Activated T-helper 1 cell treated with anti-CD3 and anti-CD28 coated beads, Interleukin-2, amount 50 U/mL, for 16 hours (primary cell): ENCODE measurements at places on chromosomes 3 and 15.

- no peak for DNase-seq
Measured at GRCh38 chr3:53778153-53778552, 68.1 kb downstream of the CHDH start.

- no peak for DNase-seq
Measured at GRCh38 chr3:141860766-141861513, 15.5 kb upstream of the ATP1B3 start.

- DNase-seq: no peak
Measured at GRCh38 chr3:186828340-186828739, 14.2 kb upstream of the ADIPOQ start.

DNA sequence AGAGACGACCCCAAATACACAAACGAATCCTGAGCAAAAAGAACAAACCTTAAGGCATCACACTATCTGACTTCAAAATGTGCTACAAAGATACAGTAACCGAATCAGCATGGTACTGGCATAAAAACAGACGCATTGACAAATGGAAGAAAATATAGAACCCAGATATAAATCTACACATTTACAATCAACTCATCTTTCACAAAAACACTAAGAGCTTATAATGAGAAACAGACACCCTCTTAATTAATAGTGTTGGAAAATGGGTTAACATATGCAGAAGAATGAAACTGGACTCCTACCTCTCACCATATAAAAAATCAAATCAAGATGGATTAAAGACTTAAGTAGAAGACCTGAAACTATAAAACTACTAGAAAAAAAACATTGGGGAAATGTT, 130.3 kb upstream of the DCBLD2 start:
- no peak for DNase-seq

DNA sequence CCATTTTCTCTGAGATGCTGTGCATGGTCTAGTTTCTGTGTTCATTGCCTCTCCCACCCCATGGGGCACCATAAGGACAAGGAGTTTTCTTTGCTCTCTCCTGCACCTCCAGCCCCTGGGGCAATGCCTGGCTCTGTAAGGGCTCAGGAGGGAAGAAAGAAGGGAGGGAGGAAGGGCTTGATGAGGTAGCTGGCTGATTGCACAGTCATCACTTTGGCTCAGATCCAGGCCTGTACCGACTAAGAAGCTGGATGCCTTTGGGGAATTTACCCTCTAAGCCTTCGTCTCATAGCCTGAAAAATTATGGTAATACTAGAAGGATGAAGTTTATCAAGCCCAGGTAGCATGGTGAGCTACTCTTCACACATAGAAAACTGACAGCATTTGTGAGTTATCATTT, 382.9 kb downstream of the GABRG3 start:
- DNase-seq: no peak

DNA sequence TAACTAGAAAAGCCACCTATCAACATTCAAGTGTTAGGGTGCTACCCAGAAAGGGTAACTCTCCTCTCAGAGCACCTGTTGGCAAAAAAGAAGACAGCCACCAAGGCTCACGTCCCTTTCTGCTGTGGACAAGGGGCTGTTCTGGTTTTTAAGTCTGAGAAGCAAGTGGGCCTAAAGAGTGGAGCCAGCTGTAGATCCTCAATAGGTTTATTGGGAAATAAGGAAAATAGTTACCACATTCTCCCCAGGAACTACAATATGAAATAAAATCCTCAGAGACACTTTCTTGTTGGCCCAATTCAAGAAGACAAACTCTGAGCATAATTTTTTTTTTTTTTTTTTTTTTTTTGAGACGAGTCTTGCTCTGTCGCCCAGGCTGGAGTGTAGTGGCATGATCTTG, 35.8 kb downstream of the LRIG1 start:
- no peak for DNase-seq

- no peak for DNase-seq
Measured at GRCh38 chr15:57028176-57028575, 109.7 kb downstream of the TCF12 start.

- DNase-seq: no peak
Measured at GRCh38 chr15:90126022-90126421, 23.8 kb upstream of the IDH2 start.

GRCh38 chr3:27826448-27826847, 104.3 kb upstream of the EOMES start:
- DNase-seq: no peak

GRCh38 chr3:189646853-189647542, 15.8 kb downstream of the TP63 start:
- no peak for DNase-seq

DNA sequence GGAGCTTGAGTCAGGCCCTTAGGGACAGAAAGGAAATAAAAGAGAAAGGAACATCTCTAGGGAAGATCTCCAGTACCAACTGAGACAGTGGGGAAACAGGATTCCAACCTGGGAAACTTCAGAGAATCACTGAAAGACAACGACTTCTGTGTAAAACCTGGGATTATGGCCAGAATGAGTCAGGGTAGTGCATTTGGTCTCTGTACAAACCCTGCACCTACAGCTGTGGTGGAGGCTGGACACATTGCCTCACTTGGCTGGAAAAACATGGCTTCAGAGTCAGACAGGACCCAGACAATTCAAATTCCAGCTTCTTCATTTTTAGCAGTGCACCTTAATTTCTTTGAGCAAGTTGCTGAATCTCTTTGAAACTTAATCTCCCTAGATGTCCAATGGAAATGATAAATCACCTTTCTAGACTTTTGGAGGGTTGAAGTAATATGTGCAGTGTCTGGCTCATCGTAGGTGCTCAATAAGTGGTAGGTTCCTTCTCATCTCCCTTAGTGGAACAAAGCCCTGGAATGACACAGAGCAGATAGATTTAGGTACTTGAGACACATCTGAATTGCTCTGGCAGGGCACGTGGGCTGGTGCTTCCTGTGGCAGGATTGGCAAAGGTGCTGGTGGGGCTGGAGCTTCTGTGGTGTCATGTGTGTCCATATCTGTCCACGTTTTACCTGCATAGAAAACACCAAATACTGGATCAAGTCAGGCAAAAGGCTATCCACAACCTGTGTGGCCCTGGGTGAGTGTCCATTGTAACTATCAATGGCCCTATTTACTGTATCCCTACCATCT, 6.1 kb upstream of the CLSTN2 start:
- no peak for DNase-seq

DNA sequence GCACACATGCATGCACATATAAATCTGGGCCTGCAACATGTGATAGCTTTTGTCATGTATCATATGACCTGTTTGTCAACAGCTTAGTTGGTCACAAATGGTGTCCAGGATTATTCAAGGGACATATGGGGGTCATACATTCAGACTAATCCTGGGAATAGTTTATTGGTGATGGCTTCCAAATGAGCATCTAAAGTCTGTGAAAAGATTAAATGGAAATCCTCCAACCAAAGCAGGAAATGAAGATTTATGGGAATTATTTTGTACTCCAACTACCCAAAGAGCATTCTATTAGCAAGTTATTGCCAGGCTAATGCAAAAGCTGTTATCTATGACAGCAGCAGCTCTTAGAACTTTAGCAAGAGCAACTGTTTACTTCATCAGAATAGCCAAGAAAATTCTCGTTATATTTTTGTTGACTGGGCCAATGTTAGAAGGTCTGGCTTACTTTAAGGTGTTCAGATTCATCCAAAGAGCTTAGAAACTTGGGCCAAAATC, 7.1 kb downstream of the FSTL1 start:
- no peak for DNase-seq

DNA sequence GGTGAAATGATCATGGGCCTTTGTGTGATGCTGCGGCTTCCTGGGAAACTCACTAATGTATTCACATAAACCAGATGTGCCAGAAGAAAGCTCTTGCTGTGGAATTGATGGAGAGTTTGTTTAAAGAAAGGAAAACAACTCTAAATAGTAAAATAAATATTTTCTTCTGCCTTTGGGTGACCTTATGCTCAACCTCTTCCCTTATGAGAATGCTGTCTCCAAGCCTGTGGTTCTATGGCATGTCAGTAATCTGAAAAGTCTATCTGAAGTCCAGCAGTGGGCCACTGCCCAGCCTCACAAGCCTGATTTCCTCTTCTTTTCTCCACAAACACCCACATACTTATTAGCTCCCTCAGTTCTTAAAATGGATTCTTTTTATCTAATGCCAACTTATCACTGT, 49.9 kb upstream of the PHLDB2 start:
- no peak for DNase-seq

DNA sequence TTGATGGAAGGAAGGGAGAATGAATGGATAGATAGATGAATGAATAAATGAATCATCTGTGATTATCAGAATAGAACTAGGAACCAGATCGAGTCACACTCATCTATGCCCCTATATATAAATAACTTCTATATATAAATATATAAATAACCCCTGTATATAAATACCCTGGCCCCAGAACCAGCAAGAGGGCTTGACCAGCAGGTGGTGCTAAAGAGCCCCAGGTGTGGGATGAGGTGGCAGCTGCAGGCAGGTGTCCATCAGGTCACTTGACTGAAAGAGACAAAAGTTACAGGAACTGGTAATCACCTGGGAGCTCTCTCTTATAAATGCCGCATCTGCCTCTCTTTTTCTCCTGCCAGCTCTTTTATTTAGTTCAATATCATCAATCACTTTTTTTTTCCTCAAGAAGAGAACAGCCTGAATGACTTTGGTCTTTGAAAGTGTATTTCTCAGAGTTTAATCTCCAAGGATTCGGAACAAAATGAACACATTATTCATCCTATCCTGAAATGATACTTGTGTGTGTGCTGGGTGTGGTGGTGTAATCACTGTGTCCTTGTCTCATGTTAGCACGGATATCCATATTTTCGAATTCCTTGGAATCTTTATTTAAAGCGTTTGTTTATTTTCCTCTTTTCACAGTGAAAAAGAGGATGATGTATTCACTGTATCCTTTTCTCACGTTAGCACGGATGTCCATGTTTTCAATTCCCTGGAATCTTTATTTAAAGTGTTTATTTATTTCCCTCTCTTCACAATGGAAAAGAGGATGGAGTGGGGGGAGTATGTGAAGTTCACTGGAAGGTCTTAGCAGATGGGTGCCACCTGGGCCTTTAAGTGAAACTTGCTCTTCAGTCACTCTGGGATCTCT, 35.4 kb upstream of the ATG7 start:
- peak; percentile 60 for DNase-seq

DNA sequence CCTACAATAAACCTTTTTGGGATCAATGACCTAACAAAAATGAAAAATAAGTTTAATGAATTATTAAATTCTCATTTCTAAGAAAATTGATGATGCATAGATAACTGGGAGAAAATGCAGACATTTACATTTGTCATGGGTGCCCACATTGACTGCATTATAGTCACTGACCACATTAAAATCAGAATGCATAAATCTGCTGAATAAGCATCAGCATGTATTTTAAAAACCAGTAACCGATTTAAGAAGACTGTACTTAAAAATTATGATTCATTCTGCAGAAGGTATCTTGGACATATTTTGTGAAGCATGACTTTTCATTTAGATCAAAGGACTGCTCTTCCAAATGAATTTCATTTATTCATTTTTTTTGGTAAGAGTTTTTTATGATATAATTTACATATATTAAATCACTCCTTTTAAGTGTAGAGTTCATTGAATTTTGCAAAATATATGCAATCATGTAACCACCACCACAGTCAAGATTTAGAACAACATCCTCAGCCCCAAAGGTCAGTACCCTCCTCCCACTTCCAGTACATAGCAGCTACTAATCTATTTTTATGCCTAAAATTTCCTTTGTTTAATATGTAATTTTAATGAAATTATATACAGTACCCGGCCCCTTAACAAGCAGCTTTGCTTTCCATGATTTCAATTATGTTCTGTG, 11.8 kb downstream of the KCNH8 start:
- DNase-seq: no peak

DNA sequence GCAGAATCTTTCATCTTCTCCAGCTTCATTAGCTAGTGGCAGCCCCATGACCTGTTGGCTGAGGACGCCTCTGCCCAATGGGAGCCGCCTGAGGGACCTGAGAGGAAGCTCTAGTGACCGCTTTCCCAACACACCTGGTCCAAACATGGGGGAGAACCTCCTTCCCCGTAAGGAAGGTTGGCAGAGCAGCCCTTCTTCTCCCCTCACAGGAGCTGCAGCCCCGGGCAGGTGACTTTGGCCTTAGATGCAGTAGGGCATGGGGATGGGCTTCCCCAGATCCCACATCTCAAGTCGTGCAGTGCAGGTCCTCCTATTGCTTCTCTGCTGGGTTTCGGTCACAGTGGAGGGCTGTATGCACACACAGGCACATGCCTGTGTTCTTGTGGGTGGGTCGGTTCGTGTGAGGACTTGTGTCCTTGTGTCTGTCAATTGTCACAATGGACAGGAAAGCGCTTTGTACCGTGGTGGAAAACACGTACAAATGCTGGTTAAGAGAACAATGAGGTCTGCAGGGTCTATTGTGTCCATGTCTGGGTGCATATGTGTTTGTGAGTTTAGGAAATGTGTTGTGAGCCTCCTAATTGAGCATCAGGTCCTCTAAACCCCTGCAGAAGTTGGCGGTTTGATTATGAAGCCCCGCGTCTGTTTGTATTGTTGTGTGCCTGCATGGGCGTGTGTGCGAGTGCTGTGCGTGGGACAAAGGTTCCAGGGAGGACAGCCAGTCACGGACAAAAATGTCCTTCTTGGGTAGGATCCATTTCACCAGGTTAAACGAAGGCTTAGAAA, 1.4 kb downstream of the ISLR2 start:
- no peak for DNase-seq
